ENCODE measurements at places on chromosomes 7 and 10.
A peak's percentile ranks its signal among the peaks of the same experiment; 100 is the strongest.

- no peak for DNase-seq
Measured at GRCh38 chr7:69811476-69812308, 213.4 kb downstream of the AUTS2 start.

DNA sequence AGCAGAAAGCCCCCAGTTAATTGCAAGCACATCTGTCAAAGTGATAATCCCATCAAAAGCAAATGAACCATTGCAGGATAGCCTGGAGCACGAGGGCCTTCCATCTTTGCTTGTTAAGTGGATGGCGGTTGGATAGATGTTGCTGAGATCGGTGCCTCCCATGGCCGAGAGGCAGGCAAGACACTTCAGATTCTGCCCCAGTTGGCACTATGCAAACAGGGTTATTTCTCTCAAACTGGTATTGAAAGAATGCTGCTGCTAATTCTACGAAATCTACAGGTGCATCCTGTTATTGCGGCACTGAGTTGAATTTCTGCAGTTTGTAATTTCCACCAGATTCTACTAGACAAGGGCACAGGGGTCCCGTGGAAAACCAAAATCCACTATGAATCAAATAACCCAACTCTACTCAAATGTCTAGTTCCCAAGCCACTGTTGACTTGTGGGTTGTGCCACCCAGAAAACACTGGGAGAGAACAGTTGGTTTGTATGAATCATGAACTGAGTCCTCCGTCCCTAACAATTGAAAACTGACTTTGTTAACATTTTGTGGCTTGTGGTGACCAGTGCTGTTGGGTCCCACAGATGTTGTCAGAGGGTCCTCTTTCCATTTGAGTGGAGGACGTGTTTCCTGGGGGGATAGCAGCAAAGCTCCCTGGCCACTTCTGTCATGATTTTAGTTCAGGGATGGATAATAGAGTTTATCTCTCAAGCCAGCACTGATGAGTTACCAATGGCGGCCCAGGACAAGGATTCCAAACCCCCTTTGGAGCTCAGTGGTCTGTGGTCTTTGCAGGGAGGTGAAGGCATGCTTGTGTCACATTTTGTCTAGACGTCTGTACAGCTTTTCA is 7.1 kb upstream of the IL2RA start:
- no peak for DNase-seq

DNA sequence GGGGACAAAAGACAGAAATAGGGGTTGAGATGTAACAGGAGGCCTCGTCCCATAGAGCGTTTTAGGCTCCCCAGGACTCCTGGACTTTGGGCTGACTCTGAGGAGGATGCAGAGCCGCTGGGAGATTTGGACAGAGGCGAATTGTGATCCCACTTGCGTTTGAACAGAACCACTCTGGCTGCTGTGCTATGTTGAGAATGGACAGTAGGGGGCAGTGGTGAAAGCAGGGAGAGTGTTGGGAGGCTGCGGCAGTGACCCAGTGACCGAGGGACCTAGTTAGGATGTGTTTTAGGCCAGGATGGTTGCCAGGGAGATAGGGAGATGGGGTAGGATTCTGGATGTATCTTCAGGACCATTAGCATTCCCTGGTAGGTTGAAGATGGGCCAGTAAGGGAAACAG is 271.6 kb downstream of the CCDC3 start:
- DNase-seq = no peak

- peak; percentile 43 for DNase-seq
Measured at GRCh38 chr10:6445671-6446316, 134.3 kb downstream of the PRKCQ start.

- DNase-seq = no peak
Measured at GRCh38 chr7:121394709-121395140, 1.4 kb downstream of the FAM3C start.

DNA sequence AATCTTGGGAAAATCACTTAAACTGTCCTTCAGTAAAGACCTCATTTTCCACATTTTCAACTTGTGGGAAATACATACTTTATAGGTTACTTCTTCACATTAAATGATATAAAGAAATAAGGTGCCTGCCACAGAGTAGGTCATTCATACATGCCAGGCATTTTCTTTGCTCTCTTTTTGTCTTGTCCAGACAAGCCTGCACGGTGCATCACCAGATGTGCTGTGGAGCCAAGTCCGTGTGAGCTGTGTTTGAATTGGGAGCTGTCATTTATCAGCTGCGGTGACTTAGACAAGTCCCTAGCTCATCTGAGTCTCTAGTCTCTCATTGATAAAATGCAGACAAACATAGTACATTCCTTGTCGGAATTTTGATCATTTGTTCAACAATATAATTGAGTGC is 432.9 kb downstream of the SORCS3 start:
- DNase-seq = no peak

- DNase-seq = no peak
Measured at GRCh38 chr7:133155146-133155545, 73.3 kb upstream of the CHCHD3 start.
